ENCODE measurements at places on chromosomes 4 and X.

DNA sequence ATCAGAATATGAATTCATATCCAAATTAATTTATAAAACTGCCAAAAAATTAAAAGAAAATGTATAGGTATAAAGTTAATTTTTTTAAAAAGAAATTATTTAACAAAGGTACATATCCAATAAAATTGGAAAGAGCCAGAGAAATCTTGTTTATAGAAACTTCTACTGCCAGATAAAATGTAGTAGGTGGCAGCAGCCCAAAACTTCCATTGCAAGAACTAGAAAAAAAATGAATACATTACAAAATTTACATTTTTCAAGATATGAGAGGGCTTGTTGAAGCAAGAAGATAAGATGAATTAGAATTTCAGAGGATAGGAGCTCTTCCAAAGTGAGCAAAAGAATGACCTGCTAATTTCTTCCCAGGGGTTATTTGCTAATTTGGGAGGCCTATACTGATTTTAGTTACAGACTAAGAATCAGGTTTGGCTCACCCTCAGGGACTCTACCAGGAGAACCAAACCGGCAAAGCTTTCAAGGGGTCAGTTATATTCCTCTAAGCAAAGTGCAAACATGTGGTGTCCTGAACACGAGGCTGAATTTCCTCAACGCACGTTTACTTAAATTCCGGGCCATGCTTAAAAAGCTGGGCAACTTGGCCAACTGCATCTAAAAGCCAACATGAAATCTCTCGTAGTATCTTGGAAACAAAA is 17.5 kb downstream of the ANKRD50 start:
- no peak for DNase-seq

DNA sequence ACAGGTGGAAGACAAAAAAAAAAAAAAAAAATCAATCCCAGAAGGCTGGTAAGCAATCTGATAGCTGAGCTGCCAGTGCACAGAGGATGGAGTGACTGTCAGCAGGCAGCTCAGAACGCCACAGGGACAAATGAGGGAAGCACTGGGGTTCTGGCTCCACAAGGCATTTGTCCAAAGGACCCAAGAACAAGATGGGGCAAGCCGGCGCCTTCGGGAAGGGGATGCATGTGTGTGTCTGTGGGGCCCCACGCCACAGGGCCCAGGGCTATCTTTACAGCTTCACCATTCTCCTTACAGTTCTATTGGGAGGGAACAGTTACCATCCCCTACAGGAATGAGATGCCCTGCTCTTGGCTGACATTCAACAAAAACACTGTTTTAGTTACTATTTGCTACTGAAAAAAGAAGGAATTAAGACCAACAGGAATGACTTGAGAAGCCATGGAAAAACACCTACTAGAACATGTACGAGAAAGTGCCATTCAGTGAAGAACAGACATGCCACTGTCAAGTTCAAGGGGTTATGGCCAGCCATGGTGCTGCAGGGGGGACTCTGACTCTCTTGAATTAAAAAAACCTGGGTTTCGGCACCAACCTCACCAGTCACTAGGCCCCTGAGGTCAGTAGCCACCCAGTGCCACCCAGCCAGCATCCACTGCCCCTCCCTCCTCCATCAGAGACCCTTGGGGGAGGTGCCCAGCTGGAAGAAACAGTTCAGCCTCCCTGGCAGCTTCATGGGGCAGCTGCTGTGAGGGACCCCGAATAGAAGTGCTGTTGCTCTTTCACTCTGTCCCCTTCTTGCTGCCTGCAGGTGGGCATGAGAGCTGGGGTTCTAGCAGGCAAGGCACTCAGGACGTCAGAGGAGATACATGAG is 18.5 kb downstream of the WDR1 start:
- DNase-seq, result no peak

DNA sequence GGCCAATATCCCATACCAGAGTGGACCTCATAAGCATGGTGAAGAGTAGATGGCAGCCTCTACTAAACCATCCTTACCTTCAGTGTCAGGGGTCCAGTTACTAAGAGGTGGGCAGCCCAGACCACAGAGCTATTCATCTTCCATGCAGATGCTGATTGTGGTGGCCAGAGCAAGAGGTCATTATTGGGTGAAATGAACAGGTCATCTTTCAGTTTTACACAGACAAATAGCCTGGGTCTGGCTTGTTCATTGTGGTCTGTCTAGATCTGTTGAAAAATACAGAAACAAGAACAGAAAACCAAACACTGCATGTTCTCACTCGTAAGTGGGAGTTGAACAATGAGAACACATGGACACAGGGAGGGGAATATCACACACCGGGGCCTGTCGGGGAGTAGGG is 71.3 kb downstream of the PAK3 start:
- no peak for DNase-seq

- no peak for DNase-seq
Measured at GRCh38 chr4:128658214-128658631, 151.3 kb upstream of the JADE1 start.

DNA sequence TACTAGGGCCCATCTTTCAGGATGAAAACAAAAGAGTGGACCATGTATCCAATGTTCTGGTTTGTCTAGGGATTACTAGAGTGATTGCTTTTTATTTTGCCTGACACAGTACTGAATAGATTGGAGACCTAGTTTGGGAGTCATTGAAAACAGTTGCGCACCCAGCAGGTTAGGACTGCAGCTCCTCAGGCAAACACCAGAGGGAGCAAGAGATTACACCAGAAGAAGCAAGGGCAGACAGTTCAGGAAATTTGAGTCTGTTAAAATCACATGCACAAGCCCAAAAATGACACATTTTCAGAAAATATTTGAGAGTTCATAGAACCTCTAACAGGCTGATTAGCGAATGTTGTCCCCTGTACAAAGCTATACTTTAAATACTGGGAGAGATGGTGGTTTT is 55.6 kb downstream of the CYLC1 start:
- DNase-seq, result peak; percentile 36

DNA sequence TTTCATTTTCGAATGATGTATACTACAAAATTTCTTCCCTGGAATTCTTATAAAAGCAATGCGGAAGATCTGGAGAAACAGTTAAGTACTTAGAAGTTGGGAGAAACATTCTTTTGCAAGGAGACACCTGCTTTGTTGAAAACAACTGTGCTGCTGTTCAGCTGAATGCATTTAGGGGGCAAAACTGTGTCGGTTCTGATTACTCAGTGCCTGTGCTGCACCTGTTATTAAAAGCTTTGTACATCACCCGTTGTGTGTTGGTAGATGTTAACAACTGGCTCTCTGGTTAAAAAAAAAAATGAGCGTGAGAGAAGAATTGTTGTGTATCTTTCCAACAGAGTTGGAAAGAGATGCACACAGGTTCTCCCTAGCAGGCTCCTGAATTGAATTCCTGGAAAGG is 184.1 kb upstream of the HHIP start:
- no peak for DNase-seq

- DNase-seq, result no peak
Measured at GRCh38 chr4:13322681-13323101, 161.4 kb downstream of the RAB28 start.

- no peak for DNase-seq
Measured at GRCh38 chrX:72029483-72030411, 102.0 kb downstream of the RTL5 start.

GRCh38 chrX:68684291-68684918 is 36.9 kb downstream of the STARD8 start:
- no peak for DNase-seq

GRCh38 chrX:3563451-3563850 is 150.0 kb downstream of the PRKX start:
- DNase-seq, result no peak

- peak; percentile 70 for DNase-seq
Measured at GRCh38 chr4:40325406-40326019, 9.6 kb upstream of the CHRNA9 start.

DNA sequence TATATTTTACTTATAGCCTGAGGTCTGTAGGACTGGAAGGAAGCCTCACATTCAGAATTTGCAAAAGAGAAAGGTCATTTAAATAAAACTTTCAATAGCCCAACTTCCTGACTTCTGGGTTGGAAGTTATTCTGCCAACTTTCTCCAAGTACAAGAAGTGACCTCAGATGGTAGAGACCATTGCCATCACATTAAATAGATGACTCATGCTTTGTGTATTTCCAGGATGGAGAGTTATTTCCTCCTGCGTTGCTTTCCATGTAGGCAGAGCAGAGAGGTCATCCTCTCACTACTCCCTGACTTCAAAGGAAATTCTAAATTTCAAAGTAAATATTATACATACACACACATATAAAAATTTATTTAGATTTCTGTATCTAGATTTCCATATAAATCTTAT is 73.0 kb upstream of the NR3C2 start:
- no peak for DNase-seq

DNA sequence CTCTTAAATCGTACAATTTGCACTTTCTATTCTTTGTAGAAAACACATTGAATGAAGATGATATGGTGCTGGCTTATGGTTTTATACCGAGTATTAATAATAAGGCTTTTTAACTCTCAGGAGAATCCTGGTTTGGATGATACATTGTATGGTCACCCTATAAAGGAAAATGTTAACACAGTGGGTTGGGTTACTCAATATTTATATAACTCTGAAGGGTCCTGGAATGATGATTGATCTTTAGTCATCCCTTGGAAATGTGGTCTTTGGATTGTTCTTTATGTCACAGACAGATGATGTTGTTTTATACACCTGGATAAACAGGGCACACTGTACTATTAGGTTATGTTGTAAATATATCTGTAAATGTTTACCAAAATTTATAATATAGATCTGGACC is 496.2 kb upstream of the NDST4 start:
- no peak for DNase-seq

GRCh38 chr4:184424993-184425758 is 49.2 kb downstream of the IRF2 start:
- no peak for DNase-seq

DNA sequence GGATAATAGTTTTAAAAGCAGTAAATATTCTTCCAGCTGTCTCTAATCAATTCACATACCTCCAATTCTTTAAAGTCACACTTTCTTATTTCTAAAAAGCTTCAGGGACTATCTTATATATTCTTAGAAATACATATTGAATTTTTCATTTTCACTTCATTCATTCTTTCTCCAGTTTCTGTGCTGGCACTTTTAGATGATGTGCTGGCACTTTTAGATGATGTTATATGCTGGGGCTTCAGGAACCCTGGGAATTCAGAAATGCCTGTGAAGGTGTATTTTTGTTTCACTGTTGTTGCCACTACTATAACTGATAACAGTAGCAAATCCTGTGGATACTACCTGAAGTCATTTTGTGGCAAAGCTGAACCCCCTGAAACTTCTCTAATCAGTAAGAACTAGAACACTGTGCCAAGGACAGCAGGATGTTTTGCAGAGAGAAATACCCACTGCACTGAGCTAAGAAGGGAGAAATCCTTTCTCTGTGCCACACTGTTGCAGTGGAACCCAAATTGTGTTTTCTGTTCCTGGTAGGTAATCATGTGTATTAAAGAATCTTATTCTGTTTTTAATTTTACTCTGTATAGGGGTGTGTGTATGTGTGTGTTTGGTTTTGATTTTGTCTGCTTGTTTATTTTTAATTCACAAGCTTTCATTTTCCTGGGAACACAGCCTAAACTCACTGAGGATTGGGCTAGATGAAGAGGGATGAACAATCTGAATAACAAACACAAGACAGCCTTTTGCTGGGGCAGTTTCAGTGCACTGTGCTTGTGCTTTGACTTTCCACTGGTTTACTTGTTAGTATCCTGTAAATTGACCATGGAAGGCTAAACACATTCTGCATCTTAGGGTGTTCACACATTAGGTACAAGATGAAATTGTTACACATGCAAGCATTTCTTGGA is 898.3 kb downstream of the CCSER1 start:
- DNase-seq, result no peak

DNA sequence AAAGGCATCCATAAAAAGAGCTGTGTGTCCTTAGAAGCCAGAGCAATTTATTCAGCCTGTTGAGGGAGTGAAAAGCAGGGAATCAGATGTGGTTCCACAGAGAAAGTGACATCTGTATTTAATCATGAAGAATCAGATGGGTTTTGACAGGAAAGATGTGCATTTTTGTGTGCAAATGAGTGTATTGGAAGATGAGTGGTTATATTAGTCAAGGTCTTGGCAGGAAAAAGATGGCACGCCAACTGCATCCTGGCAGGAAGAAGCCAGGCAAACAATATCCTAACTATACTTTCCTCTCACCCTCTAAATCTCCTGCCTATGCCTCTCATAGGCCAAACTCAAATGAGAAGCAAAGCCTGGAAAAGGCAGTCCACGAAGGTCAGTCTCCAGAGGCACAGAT is 59.1 kb downstream of the SCFD2 start:
- DNase-seq, result no peak

DNA sequence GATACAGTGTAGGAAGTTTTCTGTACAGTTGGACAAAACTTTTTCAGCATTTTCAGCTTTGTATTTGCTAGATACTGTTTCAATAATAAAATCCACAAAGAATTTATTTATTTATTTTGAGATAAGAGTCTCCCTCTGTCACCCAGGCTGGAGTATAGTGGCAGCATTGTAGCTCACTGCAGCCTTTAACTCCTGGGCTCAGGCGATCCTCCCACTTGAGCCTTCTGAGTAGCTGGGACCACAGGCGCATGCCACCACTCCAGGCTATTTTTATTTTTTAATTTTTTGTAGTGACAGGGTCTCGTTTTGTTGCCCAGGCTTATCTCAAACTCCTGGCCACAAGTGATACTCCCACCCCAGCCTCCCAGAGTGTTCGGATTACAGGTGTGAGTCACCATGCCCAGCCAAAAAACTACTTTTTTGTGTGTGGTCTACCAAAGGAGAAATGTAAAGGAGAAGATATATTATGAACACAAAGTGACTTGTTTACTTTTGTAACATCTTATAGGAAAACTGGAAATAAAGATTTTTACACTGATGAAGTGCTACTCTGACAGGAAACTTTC is 13.0 kb upstream of the SOWAHD start:
- DNase-seq, result no peak

DNA sequence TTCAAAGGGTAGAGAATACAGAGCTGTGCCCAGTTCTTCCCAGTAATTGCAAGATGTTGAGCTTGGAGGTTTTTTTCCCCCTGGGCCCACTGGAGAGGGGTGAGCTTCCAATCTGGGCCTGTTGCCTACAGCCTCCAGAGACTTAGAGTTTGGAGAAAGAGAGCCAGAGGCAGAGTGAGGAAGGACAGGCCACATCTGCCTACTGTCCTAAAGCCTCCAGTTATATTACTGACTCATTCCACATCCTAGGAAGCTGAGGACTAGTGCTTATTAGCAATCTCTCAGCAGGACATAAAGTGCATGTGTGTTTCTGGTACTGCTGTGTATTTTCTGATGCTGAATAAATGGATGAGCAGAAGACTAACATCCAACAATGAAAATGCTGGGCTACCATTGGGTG is 181.0 kb upstream of the MAMLD1 start:
- no peak for DNase-seq

GRCh38 chrX:54089191-54089590 is 44.9 kb upstream of the PHF8 start:
- DNase-seq, result no peak

DNA sequence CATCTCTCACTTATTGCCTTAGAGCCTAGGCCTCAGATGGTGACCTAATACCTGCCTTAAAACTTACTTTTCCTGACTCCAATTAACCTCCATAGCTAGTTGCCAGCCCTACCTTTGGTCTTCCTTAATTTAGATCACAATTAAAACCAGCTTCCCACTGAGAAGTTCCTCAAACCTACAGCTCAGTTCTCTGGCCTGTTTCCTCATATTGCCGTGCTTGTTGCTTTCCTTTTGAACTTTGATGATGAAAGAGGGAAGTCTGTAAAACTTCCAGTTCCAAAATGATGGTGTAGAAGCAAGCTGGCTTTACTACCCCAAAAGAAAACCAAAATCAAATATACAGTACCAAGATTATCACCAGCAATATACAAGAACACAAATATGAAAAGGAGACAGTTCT is 28.9 kb upstream of the CAMK2D start:
- DNase-seq, result no peak
